ENCODE measurements at places on chromosomes 2 and 18.

GRCh38 chr18:10465174-10465939 lies 10.9 kb downstream of the APCDD1 start:
- DNase-seq: no peak

DNA sequence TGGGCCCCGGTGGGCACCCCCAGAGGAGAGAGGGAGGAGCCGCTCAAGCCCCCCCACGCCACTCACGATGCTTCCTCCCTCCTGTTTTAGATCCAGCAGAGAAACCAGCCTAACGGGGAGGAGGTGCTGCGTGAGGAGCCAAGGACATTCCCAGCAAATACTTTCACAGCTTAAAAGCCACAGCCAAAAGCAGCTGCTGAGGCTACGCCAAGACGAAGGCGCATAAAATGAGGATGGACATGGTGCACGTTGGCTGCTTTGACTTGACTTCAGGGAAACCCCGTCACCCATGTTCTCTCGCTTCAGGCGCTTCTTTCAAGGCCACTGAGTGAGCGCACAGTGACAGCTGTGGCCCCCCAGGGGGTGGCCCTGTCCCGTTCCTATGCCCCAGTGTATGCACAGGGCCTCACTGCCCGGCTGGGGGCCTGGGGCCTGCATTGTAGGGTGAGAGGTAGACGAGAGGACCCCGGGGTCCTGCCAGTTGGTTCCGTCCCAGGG lies 72.1 kb upstream of the PXDN start:
- DNase-seq: peak; percentile 43

DNA sequence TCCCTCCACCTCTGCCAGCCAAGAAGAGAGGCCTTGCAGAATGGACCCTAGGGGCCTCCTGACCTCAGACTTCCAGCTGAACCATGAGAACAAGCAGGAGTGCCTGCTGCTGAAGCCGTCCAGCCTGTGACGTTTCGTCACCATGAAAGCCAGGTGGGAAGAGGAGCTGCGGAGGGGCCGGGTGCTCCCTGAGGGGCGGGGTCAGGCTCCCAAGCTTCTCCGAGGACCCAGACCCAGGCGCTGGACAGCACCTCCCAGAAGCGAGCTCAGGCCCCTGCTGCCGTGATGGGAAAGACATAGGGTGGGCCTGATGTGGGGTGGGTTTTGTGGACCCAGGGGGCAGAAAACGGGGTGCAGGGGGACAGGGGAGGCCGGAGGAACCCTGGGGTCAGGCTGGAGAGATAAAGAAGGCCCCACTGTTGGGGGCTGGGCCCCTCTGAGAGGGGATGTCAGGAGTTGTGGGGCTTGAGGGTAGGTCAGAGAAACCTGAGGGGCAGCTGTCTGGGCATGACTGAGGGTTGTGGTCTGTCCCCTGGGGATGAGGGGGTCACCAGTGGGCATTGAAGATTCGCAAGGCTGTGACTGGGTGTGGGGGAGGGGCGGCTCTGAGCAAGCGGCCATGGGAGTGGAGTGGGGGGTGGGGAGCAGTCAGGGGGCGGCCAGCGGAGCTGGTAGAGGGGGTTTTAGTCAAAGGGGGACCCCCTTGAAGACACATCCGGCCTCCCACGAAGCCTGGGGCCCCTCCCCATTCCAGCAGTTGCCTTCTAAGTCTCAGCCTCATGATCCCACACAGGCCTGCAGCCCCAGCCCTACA lies 73.4 kb upstream of the ODC1 start:
- no peak for DNase-seq

DNA sequence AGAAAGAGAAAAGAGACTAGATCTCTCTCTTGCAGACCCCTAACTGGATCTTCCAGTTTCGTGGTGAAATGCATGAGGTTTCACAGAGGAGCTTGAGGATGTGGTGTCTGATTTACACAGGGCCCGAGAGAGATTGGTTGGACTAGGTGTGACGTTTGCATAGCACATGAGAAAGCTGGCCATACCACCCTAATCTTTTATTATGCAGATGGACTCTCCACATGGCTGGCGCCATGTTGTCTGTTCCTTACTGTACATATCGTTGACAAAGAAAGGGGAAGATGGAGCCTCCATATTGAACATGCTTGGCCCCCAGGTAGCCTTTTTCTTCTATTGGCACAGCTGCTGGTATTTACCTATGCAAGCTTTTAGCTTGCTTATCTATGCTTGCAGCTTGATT lies 27.5 kb upstream of the PGAP1 start:
- DNase-seq: no peak

DNA sequence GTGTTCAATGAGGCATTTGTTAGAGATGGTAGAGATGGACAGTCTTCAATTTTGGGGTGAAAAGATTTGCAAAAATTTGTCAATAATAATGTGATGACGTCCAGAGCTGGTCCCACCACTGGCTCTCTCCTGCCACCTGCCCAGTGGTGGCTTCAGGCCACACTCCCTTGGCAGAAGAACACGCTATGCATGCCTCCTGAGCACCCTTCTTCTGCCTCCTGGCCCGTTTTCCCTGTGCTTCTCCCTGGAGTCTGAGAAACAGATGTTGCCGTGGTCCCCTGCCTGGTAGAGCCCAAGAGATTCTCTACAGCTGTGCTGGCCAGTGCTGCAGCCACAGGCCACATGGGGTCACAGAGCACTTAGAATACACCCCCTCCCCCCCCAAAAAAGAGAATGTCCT lies 33.6 kb downstream of the INPP5D start:
- no peak for DNase-seq

DNA sequence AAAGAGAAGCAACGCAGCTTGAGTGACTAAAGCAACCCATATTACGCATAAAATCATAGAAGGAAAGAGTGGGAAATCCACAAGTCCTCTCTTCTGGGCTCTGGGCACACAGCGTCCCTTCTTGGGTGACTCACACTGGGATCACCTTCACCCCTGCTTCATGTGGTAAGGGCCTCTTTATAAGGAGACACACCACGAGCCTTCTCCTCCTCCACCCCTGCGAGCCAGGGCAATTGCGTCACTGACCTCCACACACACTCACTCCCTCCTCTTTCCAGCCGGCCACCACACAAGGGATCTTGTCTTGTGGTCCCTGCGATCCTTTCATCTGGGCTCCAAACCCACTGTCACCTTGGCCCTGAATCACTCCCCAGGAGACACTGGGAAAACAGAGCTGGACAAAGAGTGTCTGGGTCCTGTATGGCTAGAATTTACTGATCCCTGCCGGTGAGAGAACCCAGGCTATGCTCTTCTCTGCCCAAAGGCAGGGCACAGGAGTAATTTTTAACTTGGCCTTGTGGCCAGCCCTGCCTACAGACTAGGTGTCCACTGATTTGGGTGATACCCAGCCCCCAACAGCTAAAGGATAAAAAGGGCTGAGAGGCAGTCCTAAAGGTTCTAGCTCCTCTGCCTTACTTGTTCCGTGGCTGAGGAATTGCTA lies 35.3 kb downstream of the NHEJ1 start:
- DNase-seq: peak; percentile 87

GRCh38 chr2:49972699-49973098 lies 818.4 kb upstream of the FSHR start:
- DNase-seq: no peak

Measured in skeletal muscle cell (primary cell).